ENCODE measurements at places on chromosomes 1 and 21.

- no peak for DNase-seq
Measured at GRCh38 chr1:64663668-64664067, 81.2 kb upstream of the RAVER2 start.

DNA sequence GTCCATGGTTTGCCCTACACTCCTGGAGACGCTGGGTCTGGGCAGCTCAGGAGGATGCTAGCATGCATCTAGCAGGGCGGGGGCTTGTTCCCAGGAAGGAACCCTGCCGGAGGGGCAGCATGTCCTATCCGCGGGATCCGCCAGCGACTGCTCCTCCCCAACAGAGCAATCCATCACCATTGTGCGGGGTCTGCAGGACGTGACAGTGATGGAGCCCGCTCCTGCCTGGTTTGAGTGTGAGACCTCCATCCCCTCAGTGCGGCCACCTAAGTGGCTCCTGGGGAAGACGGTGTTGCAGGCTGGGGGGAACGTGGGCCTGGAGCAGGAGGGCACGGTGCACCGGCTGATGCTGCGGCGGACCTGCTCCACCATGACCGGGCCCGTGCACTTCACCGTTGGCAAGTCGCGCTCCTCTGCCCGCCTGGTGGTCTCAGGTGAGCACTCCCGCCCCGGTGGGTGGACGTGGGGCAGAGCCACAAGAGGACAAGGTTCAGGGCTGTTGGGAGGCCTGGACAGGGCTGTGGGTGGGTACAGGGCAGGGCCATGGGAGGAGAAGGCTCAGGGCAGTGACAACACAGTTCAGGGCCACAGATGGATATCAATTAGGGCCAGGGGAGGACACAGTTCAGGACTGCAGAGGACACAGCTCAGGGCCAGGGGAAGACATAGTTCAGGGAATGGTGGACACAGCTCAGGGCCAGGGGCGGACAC lies 71.3 kb downstream of the OBSCN start:
- DNase-seq, result peak; percentile 28

- peak; percentile 66 for DNase-seq
Measured at GRCh38 chr1:112674440-112674985, at the start of gene MOV10. TSS of gene MOV10 (plus strand) at chr1:112674659. CDS start at chr1:112674913, 254 bp downstream.

DNA sequence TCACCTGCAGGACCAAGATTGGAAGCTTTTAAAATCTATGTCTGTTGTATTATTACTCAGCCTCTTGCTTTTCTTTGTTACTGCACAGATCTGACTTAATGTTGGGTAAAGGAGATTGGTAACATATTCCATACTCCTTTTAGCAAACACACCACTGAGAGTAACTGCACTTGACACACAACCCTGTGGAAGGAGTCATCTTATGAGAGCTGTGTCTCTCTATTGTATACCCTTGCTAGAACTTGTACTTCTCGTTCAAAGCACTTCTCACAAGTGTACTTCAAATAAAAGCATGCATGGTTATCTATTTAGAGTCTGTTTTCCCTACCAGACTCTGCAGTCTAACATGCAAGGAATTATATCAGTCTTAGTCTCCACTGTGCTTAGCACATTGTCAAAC lies 813.4 kb downstream of the ADGRL2 start:
- DNase-seq, result no peak

DNA sequence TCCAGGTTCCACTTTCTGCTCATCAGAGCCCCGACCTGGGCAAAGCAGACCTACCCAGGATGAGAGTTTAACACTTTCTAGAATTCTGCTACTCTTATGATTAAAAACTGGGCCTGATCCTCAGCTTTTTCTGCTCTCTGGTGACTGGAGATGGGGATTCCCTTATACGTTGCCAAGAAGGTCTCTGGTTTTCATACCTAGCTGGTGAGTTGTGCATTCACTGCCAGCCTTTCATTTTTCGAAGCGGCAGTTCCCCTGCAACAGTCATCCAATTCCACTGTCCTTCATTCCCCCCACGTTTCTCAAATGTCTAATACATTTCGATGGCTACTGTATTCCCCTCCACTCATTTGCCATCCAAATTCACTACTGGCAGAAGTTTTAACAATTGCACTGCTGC lies 135.3 kb downstream of the ADSS2 start:
- DNase-seq, result no peak

- no peak for DNase-seq
Measured at GRCh38 chr1:99365141-99365540, 100.8 kb downstream of the PLPPR4 start.

DNA sequence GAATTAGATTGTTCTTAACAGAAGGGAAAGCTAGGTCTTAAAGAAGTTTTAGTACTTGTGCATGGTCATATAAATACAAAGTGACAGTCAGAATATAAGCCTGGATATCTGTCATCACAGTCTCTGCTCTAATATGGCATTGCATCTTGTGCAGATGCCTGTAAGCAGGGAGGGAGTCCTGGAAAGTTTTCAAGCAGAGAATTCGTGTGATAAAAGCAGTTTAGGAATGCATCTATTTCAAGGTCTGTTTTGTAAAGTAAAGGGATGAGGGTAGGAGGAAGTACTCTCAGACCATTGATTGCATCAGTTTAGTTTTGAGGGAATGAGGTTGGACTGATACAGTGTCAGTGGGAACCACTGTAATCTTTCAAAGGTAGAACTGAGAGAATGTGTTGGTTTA lies 30.6 kb downstream of the IARS2 start:
- DNase-seq, result no peak
